Coronary artery (tissue), 2 donors: ENCODE measurements at places on chromosomes 4 and X.

DNA sequence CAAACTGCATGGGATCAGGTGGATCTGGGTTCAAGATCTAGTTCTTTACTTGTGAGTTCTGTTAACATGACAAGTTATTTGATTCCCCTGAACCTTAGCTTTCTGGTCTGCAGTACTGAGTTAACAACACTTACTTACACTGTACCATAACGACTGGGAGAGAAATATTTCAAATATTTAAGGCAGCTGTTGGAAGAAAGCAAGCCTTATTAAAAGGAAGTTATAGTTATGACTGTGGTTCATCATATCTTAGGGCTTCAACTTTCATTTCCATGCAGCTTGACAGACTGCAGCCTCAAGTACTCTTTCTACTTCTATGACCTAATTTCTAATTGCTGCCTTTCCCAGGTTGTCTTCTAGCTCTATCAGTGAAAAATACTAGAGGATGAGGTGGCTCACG, 40.0 kb upstream of the PDGFRA start:
- DNase-seq: no peak

GRCh38 chr4:37732526-37733186, 46.5 kb upstream of the RELL1 start:
- no peak for DNase-seq

GRCh38 chr4:184039963-184040383, 134.9 kb downstream of the STOX2 start:
- no peak for DNase-seq

DNA sequence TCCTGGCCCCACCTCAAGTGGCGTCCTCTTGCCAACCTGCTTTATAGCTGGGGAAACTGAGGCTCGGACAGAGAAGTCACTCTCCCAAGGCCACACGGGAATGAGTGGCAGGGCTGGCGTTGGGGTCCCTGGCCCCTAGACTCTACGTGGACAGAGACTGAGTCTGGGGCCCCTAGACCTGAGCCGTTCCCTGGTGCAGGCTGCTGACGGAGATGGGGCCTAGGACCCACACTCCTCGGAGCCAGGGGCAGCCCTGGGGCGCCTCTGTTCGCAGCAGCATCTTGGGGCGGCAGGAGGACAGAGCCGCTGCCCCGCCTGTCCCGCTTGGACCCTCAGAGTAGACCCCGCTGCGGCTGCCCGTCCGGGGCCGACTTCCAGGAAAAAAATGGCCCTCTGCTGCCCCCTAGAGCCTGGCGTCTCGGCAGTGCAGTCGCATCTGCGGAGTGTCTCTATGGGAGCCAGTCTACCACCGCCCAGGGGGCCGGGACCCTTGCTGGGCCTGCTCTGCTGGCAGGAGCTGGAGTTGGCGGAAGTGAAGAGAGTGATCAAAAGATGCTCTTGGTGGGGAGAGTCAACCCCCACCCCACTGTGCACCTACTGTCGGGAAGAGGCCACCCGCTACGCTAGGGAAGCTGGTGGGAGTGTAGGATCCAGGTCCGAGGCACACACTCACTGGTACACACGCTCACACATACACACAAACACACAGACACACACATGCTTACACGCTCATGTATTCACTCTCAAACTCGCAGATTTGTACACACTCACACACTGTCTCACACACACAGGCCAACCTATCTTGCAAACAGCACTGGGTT, 220.1 kb downstream of the AFAP1 start:
- DNase-seq: no peak

- DNase-seq: no peak
Measured at GRCh38 chrX:23792861-23793553, 10.0 kb downstream of the SAT1 start.

DNA sequence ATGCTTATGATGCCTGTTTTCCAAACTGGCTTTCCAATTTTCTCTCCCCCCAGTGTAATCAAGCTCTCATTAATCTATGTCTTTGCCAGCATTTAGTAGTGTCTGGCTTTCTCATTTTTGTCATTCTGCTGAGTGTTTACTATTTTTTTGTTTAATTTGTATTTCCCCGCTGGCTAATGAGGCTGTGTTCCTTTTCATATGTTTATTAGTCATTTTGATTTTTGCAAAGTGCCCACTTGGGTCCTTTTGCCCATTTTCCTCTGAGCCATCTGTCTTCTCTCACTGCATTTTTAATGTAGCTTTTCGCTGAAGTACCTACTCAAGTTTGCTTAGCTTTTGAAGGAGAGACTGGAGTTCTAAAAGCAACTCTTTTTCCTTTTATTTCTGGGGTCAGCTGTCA, 14.7 kb downstream of the DCK start:
- DNase-seq: no peak

- no peak for DNase-seq
Measured at GRCh38 chr4:113784497-113785250, 23.1 kb upstream of the CAMK2D start.

DNA sequence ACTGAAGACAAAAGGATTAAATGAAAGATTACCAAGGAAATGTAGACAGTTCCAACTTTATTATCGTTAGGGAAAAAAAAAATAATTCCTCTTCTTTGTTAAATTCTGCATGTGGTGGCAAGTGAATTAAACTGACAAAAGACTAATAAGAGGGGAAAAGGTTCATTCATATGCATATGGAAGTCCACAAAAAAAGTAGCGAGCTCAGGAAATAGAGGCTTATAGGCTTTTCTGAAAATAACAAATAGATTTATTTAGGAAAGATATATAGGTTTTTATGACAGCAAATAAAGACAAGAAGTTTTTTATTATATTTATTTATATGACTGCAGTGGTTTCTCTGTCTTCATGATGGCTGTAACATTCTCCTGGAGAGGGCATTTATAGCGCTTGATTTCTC, 246.0 kb downstream of the NAF1 start:
- DNase-seq: no peak

- no peak for DNase-seq
Measured at GRCh38 chr4:121192013-121192412, 27.9 kb upstream of the TNIP3 start.

DNA sequence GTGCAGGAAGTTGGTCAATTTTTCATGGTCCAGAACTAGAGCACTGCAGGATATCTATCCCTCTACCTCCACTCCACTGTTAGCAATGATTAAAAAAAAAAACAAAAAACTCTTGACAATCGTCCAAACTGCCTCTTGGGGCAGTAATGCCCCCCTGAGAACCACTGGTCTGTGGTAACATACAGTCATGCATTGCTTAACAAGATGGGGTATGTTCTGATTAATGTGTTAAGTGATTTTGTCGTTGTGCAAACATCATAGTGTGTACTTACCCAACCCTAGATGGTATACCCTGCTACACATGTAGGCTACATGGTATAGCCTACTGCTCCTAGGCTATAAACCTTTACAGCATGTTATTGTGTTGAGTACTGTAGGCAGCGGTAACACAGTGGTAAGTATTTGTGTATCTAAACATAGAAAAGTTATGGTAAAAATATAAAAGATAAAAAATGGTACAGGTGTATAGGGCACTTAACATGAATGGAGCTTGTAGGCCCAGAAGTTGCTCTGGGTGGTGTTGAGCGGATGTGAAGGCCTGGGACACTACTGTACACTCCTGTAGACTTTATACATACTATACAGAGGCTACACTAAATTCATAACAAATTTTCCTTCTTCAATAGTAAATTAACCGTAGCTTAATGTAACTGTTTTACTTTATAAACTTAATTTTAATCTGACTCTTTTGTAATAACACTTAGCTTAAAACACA, 34.1 kb downstream of the ART3 start:
- DNase-seq: no peak

GRCh38 chr4:109967798-109968520, 55.3 kb downstream of the EGF start:
- DNase-seq: no peak

GRCh38 chr4:52862639-52863161, 583 bp downstream of the RASL11B start:
- DNase-seq: no peak

DNA sequence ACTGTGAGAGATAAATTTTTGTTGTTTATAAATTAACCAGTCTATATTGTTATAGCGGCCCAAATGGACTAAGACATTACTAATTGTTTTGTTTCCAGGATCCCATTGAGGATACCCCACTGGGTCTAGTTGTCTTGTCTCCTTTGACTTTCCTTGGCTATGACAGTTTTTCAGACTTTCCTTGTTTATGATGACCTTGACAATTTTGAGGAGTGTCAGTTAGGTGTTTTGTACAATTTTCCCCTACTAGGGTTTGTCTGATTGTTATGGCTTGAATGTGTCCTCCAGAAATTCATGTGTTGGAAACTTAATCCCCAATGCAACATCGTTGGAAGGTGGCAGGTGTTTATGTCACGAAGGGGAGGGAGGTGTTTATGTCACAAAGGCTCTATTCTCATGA, 89.6 kb upstream of the PITX2 start:
- no peak for DNase-seq

DNA sequence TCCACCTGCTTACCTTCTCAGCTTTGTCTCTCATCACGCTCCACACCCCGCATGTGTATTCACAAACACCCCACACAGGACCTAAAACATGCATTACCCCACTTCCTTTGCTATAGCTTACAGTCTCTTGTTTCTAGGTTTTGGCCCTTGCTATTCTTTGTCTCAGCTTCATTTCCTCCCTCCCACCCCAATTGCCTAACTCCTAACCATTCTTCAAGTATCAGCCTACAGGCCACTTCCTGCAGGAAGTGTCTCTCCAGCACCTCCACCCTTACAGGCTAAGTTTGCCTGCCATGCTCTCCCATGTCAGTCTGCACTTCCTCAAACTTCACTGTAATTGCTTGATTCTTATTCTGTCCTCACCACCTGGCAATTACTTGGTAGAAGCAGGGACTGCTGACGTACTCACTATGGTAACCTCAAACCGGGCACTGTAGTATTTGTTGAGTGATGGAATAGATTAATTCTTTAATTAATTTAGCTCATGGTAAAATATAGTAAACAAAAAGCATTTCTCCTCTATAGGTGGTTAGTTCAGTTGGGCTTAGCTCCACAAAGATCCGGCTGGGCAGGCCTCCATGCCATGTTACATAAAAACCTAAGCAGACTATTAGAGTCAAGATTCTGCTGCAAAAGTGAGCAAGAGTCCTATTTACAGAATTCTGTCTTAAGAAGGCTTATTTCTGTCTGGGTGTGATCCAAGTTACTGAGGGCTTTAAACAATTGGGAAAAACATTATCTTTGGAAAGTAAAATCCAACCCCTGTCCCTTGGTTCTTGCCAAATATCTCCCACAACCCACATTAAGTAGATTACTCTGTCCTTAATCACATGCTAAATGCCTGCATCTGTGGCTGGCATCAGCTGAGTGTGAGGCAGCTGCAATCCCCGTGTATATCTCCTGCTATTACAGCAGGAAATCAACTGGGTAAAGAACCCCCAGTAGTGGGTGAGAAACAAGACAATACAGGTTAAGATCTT, 124.7 kb upstream of the CPEB2 start:
- no peak for DNase-seq

- no peak for DNase-seq
Measured at GRCh38 chrX:148611993-148612392, 111.6 kb downstream of the AFF2 start.

DNA sequence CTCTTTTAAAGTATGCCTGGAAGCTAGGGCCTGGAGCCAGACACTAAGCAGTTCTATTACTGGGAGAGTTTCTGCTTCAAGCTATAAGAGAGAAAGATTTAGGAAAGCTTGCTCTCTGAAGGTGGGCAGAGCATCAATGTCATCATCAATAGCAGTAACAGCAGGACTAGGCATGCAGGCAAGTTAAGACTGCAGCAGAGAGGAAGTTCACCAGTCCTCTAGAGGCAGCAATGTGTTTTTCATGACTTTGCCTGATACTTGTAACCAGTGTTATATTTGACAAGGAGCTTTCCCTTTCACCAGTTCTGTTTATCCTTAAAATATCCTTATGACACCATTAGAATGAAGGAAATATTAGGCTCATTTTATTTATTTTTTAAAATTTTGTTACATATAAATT, 237.9 kb downstream of the KCTD8 start:
- DNase-seq: no peak

- no peak for DNase-seq
Measured at GRCh38 chr4:89904524-89904923, 9.9 kb downstream of the MMRN1 start.

GRCh38 chr4:124833831-124834505, 121.4 kb upstream of the ANKRD50 start:
- DNase-seq: no peak

DNA sequence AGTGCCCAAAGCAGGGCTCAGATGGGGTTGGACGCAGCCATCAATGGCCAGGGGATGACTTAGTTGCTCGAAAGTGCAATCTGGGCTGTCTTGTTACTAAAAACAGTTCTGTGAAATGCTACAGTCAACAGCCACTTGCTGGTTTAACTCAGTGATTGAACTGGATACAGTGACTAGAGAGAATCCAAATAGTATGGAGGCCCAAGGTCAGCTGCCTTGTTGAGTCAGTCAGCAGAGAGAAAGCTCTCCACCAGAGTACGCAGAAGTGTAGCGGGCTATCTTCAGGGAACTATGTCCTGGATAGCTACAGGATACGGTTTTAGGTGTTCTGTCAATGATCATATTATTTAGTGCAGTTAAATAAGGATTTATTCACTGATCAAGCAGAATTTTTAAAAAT, 68.4 kb downstream of the TRAPPC11 start:
- no peak for DNase-seq

DNA sequence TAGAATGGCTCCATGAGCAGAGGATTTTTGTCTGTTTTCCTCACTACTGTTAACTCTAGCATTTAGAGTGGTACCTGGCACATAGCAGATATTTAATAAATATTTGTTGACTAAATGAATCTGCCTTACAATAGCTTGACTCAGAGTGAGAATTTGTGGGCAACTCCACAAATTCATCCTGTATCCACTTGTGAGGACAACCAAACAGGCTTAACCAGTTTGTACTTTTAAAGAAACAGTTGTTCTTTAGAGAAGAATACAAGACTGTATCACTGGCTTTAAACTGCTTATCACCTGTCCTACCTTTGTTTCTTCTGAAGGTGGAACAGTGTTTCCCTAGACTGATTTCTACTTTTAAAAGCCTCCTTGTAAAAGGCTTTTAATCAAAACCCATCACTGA, 141.3 kb upstream of the SH3RF1 start:
- no peak for DNase-seq

GRCh38 chr4:169791062-169791461, 33.3 kb upstream of the HPF1 start:
- DNase-seq: no peak

GRCh38 chr4:168615294-168616065, 118.6 kb downstream of the PALLD start:
- DNase-seq: no peak

DNA sequence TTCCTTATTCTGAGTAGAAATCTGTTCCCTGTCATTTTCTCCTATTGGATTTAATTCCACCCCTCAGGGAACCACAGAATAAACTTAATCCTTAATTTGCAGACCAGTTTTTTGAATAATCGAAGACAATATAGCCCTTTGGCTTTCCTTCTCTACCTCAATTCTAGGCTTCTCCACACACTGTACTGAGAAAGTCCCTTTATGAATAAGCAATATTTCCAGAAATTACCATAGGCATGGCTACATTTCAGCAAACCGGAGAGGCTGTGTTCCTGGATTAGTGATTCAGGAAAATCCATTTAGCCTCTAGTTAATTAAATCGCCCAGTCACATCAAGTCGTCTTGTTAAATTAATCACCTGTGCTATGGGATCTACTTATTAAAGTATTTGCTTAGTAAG, 125.1 kb downstream of the ANAPC4 start:
- no peak for DNase-seq

- no peak for DNase-seq
Measured at GRCh38 chr4:75723163-75724065, 963 bp upstream of the USO1 start.
